ENCODE measurements at places on chromosomes 5 and 9.

DNA sequence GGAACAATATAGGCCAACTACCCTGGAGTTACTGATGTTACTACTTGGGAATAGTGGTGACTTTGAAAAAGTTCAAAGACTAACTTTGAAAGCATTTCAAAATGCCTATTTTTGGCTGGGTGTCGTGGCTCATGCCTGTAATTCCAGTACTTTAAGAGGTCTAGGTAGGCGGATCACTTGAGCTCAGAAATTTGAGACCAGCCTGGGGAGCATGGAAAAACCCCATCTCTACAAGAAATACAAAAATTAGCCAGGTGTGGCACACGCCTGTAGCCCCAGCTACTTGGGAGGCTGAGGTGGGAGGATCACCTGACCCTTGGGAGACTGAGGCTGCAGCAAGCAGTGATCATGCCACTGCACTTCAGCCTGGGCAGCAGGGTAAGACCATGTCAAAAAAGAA, 105.3 kb downstream of the ARRDC3 start:
- no peak overlapping the region for H3K4me3 ChIP-seq
- peaks cover 33% of the 10 kb centered on the region for H3K4me1 ChIP-seq
- no peaks in the 10 kb centered on the region for H3K27me3 ChIP-seq
- DNase-seq, result no peak

GRCh38 chr5:67648201-67648671, 451.6 kb upstream of the CD180 start:
- peak overlapping the region; percentile 36 for H3K4me3 ChIP-seq
- no peaks in the 10 kb centered on the region for H3K27me3 ChIP-seq
- peak overlapping the region; percentile 82 for H3K27ac ChIP-seq
- peak; percentile 92 for DNase-seq
- H3K4me1 ChIP-seq, result peaks cover 42% of the 10 kb centered on the region
- H3K36me3 ChIP-seq, result no peaks in the 10 kb centered on the region

DNA sequence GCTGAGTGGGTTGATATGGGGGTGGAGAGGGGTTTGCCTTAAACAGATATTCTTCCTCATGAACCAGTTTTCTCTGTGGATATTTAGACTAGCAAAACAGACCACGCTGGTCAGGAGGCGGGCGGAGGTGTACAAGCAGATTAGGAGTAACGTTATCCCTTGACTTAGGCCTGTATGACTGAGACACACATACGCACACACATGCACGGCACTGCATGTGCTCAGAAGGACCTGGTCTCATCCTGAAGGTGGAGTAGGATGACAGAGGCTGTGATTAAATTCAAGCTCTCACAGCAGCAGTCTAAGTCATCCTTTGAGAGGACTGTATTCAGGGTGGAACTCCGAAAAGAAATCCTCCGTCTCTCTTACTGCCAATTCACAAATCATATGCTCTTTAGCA, 209.7 kb downstream of the DIRAS2 start:
- peaks cover 39% of the 10 kb centered on the region for H3K4me1 ChIP-seq
- peak overlapping the region; percentile 97 for H3K27ac ChIP-seq
- no peaks in the 10 kb centered on the region for H3K36me3 ChIP-seq
- H3K4me3 ChIP-seq, result peak overlapping the region; percentile 77
- H3K27me3 ChIP-seq, result peaks cover 3% of the 10 kb centered on the region
- no peak for DNase-seq

DNA sequence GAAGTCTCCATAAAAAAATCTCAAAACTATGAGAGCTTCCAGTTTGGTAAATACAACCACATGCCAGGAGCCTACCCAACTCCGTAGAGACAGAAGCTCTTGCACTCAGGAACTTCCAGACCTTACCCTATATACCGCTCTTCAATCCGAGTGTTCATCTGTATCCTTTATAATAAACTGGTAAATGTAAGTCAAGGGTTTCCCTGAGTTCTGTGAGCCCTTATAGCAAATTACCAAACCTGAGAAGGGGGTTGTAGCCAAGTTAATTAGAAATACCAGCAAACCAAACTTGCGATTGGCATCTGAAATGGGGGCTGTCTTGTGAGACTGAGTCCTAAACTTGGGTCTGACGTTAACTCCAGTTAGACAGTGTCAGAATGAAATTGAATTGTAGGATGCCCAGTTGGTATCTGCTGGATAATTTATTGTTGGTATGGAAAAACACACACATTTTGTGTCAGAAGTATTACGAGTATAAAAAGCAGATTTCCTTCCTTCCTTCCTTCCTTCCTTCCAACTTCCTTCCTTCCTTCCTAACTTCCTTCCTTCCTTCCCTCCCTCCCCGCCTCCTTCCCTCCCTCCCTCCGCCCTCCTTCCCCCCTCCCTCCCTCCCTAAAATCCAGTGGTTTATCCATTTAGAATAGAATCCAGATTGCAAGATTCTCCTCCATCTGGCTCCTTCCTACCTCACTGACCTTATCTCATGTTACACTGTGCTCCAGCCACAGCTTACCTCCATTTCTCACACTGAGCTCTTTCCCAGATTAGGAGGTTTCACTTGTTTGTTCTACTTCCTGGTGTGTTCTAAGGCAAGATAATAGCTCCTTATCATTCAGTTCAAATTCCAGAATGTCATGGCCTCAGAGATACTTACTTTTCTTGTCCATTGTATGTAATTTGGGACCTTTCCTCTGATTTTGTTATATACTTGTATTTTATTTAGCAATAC, 196.7 kb downstream of the WDR70 start:
- no peak for DNase-seq
- H3K4me1 ChIP-seq, result no peaks in the 10 kb centered on the region
- H3K36me3 ChIP-seq, result peaks cover 2% of the 10 kb centered on the region
- H3K27me3 ChIP-seq, result no peaks in the 10 kb centered on the region
- no peak overlapping the region for H3K4me3 ChIP-seq
- no peak overlapping the region for H3K27ac ChIP-seq

DNA sequence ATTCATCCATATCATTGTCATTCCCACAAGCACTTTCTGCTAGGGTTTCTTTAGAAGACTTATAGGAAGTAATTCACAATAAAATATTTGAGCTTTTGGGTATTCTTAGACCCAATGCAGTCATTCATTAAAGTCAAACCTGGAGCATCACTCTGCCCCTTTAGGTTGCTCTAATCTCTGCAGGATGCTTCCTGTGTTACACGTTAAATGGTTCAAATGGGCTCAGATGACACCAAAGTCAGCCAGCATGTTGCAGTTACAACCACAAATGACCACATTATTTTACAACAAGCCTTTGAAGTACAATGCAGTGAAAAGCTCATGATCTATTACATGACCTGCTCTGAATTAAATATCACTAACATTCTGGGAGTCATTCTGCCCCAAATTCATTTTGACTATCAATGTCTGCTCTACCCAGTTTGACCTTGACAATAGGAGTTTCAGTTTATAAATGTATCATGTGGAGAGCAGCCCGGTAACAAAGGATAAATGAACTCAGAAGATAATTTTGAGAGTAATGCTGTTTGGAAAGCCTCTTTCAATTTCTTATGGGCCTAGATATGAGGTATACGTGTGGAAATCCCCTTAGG, 668.6 kb upstream of the DMAC1 start:
- H3K4me1 ChIP-seq, result no peaks in the 10 kb centered on the region
- DNase-seq, result no peak
- no peaks in the 10 kb centered on the region for H3K36me3 ChIP-seq
- no peak overlapping the region for H3K27ac ChIP-seq
- H3K4me3 ChIP-seq, result no peak overlapping the region

DNA sequence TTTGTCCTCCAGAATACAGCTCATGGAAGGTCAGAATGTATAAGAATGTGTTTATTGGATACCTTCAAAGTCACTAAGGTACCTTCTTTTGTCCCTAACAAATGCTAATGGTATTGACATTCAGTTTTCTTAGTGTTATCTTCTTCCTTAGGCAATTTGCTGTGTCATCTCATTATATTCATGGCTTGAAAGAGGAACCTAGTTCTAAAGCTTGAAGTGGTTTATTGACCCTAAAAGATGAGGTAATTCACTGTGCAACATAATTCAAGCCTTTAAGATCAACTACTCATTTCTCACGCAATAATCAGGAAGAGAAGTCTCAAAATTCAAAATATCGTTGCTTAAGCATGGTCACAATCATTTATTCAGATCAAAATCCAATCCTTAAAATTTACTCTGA, 342.7 kb upstream of the RIOK2 start:
- H3K27ac ChIP-seq, result no peak overlapping the region
- DNase-seq, result no peak
- peaks cover 14% of the 10 kb centered on the region for H3K4me1 ChIP-seq
- no peaks in the 10 kb centered on the region for H3K27me3 ChIP-seq
- no peaks in the 10 kb centered on the region for H3K36me3 ChIP-seq

- DNase-seq, result no peak
- H3K27ac ChIP-seq, result no peak overlapping the region
- H3K4me3 ChIP-seq, result no peak overlapping the region
Measured at GRCh38 chr9:108860354-108860753, 1.7 kb upstream of the ACTL7A start.

- no peak overlapping the region for H3K4me3 ChIP-seq
- H3K36me3 ChIP-seq, result no peaks in the 10 kb centered on the region
- H3K27ac ChIP-seq, result no peak overlapping the region
- no peaks in the 10 kb centered on the region for H3K4me1 ChIP-seq
- DNase-seq, result no peak
- H3K27me3 ChIP-seq, result no peaks in the 10 kb centered on the region
Measured at GRCh38 chr9:29966247-29966646, 2393.0 kb upstream of the C9orf72 start.
